A172 (cell line): ENCODE measurements at places on chromosomes 2 and 18.

- DNase-seq: no peak
These were observed 4.6 kb upstream of the SDC1 start for GRCh38 chr2:20229322-20230113.

DNA sequence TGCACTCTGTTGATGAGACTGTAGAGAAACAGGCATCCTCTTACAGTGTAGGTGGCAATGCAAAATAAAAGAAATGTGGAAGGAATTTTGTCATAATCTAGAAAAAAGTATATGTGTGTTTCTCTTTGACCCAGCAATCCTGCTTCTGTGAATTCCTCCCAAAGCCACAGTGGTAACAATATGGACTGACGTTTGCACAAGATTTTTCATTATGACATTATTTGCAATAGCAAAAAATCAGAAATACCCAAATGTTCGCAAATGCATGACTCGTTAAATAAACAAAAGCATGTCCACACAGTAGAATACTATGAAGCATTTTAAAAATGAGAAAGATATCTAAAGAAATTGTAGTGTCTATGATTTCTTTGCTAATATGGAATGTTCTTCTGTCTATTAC, 255.2 kb upstream of the NRP2 start:
- no peak for DNase-seq

- DNase-seq: no peak
These were observed 38.9 kb downstream of the FASTKD2 start for GRCh38 chr2:206804326-206804725.

DNA sequence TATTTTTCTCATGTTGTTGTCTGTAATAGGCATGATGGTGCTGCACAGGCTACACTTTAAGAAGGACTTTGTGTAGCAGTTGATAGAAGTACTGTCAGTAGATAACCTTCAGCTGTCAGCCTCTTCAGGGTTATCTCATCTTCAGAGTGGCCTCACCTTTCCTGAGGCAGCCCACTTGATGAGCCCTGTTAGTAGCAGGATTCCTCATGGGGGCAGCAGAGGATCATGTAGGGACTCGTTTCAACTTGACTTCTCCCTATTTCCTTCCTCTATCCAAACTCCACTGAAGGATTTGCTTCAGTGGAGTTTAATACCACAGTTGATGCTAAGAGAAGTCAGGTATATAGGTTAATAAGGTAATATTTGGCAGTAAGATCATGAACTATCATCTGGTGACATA, 530.3 kb upstream of the FSIP2 start:
- peak; percentile 48 for DNase-seq

DNA sequence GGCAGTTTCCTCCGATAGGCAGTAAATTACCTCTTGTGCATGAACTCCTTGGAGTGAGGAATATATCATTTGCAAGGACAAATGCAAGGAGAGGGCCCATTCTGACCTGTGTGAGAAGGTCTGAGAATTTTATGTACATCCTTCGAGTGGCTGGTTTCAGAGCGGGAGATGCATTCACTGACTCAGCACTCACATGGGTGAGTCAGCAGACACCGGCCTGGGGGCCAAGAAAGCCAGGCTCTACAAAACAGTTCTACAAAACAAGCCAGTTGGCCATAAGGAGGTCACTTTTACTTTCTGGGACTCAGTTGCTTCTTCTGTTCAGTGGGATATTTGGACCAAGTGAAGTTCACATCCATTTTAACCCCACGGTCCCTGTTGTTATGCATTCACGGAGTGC, 35.3 kb downstream of the CYP26B1 start:
- peak; percentile 67 for DNase-seq

- DNase-seq: no peak
These were observed 68.1 kb downstream of the BOD1L2 start for GRCh38 chr18:57214976-57215375.

DNA sequence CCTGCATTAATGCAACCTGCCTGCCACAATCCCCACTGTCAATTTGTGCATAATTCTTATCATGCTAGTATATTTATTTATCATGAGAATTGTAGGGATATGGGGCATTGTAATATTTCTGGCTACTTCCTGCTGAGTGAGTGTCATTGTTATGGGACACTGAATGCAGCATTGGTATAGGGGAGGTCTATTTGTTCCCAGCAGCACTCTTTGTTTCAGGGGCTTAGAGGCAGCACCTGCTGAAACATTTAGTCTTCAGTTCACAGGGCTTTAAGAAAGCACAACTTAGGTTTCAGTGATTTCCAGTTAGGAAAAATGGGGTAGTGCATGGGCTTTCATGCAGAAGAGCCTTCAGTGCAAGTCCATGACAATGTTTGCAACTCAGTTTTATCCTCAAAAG, 23.6 kb downstream of the SULT1C3 start:
- no peak for DNase-seq

- DNase-seq: peak; percentile 81
These were observed 108.0 kb upstream of the LDAH start for GRCh38 chr2:20930928-20931327.

- DNase-seq: no peak
These were observed 139.2 kb downstream of the SLC4A3 start for GRCh38 chr2:219766658-219767057.

DNA sequence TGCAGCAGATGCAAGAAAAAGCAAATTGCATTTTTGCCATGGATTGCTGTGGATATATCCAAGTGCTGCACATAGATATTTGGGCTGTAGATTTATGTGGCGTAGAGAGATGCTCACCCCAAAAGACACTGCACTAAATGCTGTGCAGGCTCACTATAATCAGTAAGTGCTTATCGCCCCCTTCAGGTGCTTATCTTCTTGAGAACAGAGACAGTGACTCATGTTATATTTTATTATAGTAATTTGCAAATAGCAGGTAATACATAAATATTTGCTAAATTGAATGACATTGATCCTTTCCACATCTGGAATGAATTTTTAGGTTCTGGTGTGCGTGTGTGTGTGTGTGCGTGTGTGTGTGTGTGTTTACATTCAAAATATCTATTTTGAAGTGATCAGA, 36.8 kb upstream of the PLEKHM3 start:
- DNase-seq: peak; percentile 46

DNA sequence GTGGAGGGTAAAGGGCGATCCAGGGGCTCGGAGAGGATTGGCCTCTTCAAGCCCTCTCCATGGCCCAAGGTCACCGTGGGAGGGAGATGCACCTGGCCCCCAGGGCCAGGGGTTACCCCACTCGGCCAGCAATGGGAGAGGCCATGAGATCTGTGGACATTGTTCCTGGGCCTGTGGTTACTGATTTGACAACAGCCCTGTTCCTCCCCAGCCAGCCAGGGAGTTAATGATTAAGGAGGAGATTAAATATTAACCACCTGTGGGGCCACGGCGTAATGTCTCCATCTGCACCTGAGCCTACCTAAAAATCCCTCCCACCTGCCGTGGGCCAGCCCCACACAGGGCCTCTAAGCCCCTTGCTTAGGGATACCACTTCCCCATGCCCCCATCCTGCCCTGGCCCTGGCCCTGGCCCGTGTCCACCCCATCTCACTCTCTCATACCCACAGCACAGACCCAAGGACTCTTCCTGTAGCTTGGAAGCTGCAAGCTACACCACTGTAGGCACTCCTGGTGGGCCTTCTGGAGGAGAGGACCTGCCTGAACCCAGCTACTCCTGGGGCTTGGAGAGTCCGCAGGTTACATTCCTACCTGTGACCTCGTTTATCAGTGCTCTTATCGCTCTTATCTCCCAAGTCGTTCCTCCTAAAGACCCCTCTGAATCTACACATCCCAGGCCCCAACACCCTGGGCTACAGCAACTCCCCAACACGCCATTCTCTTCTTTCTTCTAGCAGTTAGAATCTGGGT, 32.1 kb downstream of the ZFP36L2 start:
- no peak for DNase-seq

- DNase-seq: no peak
These were observed at the start of gene VSNL1 for GRCh38 chr2:17540093-17540812. Gene VSNL1 (plus strand): TSS chr2:17540696. CDS start chr2:17592075, 51,379 bp downstream.

GRCh38 chr18:75214766-75215510, 4.3 kb downstream of the TSHZ1 start:
- no peak for DNase-seq

DNA sequence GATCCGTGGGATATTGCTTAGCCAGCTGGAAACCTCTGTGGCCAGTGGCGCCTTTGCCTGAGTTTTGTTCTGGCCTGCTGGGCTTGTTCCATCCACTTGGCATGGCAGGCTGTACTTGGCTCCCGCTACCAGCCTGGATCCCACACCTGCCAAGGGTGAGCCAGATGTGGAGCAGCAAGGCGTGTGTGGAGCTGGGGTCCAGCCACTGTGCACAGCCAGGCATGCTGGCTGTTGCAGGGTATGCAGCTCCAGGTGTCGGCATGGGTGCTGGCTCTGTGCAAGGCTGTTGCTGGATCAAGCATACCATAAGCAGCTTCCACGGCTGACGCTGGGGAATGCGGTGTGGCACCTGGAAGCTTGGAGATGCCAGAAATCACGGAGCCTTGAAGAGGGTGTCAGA, 34.5 kb downstream of the PTPN4 start:
- DNase-seq: no peak

DNA sequence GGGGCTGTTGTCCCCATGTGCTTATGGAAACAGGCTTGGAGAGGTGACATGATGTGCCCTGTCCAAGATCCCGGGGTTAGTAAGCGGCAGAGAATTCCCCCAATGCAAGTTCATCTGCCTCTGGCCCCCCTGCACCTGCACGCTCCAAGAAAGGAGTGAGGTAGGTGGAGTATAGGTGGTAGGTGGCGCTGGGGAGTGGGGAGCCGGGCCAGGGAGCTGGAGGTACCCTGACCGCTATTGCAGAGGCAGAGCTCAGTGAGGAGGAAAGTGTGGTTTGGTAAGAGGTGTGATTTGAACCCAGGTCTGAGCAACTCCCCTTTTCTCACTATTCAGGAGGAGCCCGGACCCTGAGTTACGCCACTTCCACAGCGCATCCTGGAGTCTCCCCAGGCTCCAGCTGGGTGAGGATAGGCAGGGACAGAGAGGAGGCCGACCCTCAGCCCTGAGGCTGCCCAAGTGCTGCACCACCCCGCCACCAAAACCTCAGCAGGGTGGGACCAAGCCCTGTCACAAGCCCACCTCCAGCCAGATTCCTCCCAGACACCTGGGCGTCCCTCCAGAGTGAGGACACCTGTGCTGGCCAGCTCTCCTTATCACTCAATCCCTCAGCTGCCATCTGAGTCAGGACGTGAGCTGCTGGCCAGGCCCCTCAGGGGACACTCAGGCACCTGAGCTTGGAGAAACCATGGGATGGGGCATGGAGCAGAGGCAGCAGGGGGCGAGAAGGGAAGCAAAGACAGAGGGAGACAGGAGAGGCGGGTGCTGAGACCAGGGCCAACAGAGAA, 5.6 kb downstream of the HAAO start:
- no peak for DNase-seq

DNA sequence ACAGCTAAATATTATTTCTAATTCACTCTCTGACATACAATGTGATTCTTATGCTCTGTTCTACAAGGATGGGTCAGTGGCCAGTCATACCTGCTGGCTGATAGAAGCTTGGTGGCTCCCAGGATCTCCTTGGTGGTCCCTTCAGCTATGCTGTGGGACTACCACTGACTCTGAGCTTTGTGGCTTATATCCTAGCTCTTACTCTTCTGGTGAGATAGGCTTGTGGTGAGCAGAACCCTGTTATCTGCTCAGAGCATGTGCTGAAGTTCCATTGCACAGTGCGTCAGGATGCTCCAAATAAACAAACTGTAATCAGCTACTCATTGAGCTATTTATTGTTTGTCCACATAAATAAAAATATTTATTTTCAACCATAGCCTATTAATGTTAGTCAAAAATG, 51.7 kb downstream of the MFSD6 start:
- DNase-seq: no peak

- DNase-seq: peak; percentile 74
These were observed 285.6 kb downstream of the AGAP1 start for GRCh38 chr2:235779444-235779896.

- DNase-seq: peak; percentile 75
These were observed 103.5 kb downstream of the DNER start for GRCh38 chr2:229610872-229611271.

GRCh38 chr2:240916571-240917008, 10.5 kb downstream of the CROCC2 start:
- DNase-seq: no peak

- no peak for DNase-seq
These were observed 37.7 kb downstream of the NETO1 start for GRCh38 chr18:72830109-72830508.

GRCh38 chr2:225091336-225091735, 49.1 kb upstream of the DOCK10 start:
- peak; percentile 90 for DNase-seq

GRCh38 chr2:187799601-187800000, 245.4 kb upstream of the TFPI start:
- no peak for DNase-seq

GRCh38 chr18:54222922-54223567, 1.4 kb downstream of the MBD2 start:
- DNase-seq: no peak
